ENCODE measurements at places on chromosomes 4 and X.

- DNase-seq = no peak
These were observed 145.6 kb upstream of the SCML1 start for GRCh38 chrX:17591741-17592110.

- no peak for DNase-seq
These were observed 58.0 kb upstream of the KLF3 start for GRCh38 chr4:38605753-38606586.

DNA sequence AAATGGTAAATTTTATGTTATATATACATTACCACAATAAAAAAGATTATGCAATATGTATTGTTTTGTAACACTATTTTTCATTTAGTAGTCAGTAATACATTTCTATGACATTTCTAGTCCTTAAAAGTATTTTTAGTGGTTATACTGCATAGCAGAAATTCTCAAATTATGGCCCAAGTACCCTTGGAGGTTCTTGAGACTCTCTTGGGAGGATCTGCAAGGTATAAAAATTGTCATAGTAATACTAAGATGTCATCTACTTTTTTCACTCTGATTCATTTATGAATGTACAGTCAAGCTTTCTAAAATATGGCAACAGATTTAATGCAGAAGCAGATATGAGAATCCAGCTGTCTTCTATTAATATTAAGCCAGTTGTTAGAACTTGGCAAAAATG is 138.6 kb upstream of the NAP1L5 start:
- DNase-seq = no peak

DNA sequence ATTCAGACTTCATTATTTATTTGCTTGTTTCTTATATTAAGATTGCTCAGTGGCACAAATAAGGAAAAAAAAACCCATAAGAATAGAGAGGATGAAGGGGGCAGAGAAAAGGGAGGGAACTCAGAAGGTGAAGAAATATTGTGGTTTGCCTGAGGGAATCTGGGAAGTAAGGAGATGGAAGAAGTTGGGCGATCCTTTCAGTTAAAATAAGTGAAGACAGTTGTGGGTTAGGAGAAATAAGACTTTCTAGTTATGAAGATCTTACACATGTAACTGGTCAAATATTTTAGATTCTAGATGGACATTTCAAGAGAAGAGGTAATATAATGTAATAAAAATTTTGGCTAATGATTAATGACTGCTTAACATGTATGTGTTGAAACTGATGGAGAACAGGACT is 138.7 kb upstream of the LIMCH1 start:
- no peak for DNase-seq

DNA sequence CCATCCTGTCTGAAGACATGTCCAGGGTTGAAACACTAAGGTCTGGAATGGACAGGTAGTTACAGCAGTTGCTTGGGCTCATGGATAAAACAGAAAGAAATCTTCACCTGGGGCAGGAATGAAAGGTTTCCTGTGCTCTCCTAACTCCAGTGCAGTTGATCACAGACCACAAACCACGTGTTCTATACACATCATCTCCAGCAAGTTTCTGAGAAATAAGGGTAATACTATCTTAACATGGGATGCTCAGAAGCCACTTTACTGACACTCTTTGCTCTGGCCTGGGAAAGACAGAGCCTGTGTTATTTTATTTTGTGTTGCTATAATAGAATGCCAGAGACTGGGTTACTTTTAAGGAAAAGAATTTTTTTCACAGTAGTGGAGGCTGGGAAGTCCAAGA is 16.0 kb downstream of the MAGEB10 start:
- DNase-seq = no peak

- no peak for DNase-seq
These were observed 101.8 kb upstream of the ANK2 start for GRCh38 chr4:112947616-112948015.

- DNase-seq = no peak
These were observed 483.7 kb upstream of the FTHL17 start for GRCh38 chrX:31555506-31555905.

DNA sequence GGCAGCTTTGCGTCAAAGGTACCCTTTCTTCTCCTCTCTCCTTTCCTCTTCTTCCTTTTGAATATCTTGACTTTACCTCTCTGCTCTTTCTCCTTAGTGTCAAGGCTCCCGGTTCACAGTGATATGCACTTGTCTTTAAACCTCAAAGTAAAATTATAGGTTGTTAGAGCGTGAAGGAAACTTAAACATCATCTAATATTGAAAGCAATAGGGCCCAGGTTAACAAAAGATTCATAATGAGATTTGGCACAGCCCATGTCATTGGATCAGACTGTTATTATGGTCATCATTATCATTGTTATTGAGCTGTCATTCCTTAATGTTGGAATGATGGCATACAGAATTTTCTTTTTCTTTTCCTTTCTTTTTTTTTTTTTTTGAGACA is 32.5 kb downstream of the FTHL17 start:
- no peak for DNase-seq

- no peak for DNase-seq
These were observed 1.7 kb downstream of the TMEM185A start for GRCh38 chrX:149629730-149630387.

DNA sequence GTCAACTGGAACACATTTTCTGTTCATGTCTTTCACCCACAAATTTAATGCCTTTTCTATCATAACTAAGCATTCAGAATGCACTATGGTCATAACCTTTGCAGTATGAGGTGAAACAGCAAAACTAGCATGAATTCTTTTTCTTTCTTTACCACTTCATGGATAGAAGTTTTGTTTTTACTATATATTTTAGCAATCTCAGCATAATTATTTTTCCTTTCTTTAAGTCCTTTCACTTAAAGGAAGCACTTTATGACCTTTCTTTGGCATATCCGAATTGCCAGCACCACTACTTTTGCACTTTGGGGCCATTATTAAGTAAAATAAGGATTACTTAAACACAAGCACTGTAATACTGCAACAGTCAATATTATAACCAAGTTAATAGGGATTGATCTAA is 115.1 kb upstream of the DKK2 start:
- DNase-seq = no peak

DNA sequence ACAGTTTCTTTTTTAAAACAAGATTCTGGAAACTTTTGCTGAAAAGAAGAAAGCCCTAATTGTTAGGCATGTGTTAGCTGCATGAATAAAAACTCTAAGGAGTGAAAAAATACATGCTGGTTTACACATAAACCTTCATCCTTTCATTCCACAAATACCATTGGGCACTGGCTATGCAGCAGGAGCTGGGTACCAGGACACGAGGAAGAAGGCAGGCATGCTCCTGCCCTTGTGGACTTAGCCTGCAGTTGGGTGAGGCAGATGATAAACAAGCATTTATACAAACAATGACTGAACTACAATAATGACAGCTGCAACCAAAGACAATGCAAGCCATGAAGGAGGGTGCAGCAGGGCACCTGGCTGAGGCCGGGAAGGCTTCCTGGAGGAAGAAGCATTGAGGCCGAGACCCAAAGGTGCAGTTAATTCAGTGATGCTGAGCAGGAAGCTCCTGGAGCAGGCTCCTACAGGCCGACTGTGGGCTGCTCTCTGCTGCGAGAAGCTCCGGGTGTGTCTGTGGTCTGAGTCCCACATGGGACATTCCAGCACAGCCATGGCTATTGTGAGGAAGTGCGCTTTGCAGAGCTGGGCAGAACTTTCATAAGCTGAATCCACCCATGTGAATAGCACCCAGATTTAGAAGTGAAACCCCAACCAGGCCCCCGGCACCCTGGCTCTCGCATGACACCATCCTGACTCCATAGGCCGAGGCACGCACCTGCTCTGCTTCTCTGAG is 44.0 kb upstream of the MXD4 start:
- no peak for DNase-seq

- DNase-seq = no peak
These were observed 165.2 kb downstream of the SLC39A8 start for GRCh38 chr4:102180046-102180445.

DNA sequence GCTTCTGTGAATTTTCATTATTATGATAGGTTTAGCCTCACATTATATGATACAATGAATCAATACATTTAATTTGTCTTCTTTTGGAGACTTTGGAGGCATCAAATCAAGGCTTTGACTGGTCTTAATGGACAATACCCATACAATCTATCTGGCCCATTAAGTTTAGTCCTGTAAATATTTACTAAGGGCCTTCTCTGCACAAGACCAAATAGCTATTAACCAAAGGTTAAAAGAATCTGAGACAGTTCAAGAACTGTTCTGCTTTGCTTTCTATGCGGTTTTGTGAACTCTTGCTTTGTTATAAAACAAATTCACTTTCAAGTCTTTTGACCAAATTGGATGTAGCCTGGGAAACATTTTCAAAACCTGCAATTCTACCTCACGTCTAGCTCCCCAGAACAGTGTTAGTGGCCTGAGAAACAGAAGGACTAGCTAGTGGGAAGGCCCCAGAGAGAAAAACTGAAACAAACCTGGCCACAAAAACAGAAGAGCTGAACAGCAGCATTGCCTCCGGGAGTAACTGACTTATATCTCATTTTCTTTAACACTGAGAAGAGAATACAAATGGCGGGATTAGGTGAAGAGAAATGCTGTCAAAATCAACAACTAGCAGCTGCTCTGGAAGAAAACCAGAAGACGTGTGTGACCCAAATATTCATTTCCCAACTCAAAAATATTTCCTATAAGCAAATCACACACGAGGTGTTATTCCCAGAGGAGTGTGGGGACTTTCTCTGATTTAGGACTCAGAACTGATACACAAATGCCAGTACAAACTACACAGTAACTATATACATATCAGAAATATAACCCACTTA is 548 bp downstream of the TLR1 start:
- no peak for DNase-seq

- DNase-seq = no peak
These were observed 2.3 kb upstream of the FNIP2 start for GRCh38 chr4:158766434-158767044.

- DNase-seq = no peak
These were observed 5.9 kb downstream of the EMCN start for GRCh38 chr4:100511896-100512295.

DNA sequence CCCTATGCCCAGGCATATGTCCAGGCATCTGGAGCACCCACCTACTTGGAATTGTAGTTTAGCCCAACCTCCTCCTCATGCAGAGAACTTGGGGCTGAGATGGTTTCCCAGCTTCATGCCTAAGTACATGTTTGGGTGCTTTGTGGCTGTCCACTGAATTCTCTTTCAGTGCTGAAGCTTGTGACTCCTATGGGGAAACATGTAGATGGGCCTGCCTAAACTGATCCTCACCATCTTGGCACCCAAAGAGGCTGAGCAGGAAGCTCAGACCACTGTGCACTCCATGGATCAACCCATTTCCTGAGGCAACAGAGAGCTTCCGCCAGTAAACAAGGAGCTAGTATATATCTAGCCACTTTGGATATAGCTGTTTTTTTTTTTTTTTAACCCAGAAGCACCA is 2733.7 kb downstream of the PCDH7 start:
- no peak for DNase-seq

DNA sequence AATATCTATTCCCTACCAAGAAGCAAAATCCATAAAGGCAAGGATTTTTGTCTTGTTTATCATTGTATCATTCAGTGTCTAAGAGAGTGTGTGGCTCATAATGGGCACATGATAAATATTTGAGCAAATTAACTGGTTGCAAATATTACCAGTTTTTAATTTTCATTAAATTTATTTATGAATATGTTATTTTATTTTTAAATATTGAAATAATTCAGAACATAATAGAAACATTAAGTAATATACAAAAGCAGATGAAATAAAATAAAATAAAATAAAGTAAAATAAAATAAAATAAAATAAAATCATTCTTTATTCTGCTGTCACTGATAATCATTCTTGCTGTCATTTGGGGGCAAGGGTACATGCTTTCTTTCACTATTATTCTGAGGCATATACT is 120.9 kb downstream of the NPFFR2 start:
- no peak for DNase-seq

GRCh38 chrX:112631892-112632291 is 47.8 kb downstream of the LHFPL1 start:
- no peak for DNase-seq

- no peak for DNase-seq
These were observed 181.0 kb downstream of the LDB2 start for GRCh38 chr4:16717266-16717970.

GRCh38 chr4:64889906-64890610 is 480.8 kb upstream of the TECRL start:
- DNase-seq = no peak

DNA sequence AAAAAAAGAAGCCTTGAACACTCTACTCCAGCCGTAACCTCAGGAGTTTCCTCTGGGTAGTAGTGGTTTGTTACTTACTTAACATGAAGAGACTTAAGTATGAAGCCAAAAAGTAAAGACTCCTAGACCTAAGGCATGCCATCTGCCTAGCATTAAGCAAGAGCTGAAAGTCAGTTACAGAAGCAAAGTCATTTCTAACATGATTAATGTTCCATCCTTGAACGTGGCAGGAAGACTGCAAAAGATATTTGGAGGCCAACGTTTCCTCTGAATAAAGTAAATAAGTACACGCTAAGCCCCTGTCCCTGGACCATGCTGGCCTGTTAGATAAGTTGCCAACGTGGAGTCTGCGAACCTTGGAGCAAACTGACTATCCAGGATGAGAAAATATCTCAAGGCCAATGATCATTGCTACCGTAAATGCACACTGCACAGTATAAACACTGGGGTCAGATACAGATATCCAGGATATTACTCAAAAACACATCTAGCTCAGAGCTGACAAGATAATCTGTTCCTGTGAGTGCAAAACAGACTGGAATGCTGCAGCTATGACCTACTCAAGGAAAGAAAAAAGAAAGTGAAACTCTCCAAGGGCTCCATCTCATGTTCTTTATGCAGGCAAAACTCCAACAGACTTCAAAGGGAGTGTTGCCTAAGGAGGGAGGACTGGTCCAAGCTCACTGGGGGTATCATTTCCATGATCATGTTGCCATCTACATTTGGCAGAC is 255.8 kb downstream of the COL25A1 start:
- no peak for DNase-seq

DNA sequence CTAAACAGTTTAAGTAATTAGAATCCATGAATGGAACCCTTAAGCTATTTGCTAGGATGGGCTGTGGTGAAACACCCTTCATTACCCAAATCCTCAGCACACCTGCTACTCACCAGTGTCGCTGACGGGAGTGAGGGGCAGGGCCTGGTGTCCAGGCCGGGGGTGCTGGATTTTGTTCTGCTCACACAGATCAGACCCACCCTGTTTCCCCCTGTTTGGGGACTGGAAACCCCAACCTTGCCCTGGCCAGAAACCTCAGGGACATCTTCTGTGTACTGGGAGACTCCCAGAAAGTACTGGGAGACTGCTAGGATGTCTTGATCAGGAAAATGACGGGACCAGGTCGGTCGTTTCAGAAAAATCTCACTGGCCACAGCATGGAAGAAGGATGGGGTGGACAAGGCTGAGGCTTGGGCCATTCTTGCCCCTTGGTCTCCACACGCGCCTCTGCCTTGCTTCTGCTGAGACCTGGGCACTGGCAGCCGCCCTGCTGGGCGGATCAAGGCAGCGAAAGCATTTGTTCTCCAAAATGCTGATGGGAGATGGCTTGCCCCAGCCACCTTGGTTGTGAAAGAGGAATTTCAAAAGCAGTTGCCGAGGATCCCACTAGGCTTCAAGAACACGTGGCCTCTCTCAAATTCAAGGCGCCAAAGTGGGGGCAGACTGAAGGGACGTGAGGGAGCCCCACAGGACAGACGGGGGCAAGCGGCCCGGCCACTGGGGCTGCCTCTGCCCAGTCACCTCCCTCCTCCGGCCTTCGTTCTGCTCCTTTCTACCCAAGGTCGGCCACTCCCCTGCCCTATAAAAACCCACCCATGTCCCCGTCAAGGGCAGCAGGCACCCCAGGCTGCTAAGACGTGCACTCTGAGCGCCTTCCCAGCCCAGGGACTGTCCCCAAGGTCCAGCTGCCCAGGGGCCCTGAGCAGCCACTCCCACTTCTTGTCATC is 23.5 kb upstream of the PDE6B start:
- no peak for DNase-seq

GRCh38 chr4:136002316-136002715 is 1530.0 kb downstream of the PCDH18 start:
- no peak for DNase-seq
